ENCODE measurements at places on chromosomes 16 and 17.

- no peak for DNase-seq
Observed at GRCh38 chr17:67442787-67443624, 65.9 kb downstream of the PITPNC1 start.

DNA sequence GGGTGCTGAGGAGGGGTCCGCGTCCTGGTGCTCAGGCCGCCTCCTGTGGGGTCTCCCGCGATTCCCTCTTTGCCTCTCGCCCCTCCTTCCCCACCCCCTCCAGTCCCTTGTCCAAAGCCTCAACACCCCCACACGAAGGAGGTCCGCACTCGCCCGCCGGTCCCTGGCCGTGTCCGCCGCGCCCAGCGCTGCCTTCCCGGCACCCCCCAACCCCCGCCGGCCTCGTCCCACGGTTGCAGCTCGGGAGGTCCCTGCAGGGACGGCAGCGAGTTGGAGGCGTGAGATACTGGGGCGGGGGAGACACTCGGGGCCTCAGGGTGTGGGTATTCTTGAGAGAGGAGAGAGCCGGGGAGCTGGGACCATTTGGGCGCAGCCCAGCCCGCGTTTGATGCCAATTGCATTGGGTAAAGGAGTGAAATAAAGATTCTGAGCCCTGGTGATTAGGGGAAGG is 468 bp downstream of the FLYWCH2 start:
- DNase-seq = no peak

DNA sequence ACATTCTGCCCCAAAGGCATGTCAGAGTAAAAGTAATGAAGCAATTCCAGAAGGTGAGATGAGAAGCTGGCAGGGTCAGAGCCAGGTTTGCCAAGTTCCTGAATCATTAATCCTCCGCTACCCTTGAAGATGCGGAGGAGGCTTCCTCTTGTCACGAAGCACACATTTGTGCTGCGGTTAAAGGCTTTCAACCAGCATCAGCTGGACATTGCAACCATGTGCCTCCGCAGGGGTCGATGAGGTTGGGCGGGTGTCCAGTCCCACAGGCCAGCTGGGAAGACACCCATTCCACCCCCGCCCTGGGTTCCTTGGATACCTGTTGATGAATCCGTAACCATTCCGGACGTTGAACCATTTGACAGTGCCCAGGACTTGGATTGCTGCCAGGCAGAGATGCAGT is 1.3 kb downstream of the YBX2 start:
- DNase-seq = no peak

DNA sequence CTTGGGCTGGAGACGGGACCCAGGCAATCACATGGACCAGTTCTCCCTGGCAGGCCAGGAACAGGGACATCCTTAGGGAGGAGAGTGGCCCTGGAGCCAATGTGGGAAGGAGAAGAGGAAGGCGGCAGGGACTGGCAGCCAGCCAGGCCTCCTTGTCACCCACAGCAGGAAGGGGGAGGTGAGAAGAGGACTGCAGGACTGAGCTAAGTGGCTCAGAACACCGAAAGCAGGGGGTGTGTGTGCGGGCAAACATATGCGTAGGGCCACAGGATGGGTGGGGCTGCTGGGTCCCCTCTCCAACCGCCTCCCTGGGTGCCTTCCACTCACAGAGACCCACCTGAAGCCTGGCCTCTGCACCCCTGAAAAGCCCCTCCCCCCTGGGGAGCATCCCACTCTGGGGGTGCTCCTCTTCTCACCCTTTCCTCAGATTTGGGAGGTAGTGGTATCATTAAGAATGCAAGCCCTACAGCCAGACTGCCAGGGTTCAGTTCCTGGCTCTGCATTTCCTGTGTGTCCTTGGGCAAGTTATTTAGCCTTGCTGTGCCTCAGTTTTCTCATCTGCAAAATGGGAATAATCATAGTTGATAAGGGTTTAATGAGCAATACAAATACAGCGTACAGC is 8.1 kb downstream of the PNMT start:
- no peak for DNase-seq

DNA sequence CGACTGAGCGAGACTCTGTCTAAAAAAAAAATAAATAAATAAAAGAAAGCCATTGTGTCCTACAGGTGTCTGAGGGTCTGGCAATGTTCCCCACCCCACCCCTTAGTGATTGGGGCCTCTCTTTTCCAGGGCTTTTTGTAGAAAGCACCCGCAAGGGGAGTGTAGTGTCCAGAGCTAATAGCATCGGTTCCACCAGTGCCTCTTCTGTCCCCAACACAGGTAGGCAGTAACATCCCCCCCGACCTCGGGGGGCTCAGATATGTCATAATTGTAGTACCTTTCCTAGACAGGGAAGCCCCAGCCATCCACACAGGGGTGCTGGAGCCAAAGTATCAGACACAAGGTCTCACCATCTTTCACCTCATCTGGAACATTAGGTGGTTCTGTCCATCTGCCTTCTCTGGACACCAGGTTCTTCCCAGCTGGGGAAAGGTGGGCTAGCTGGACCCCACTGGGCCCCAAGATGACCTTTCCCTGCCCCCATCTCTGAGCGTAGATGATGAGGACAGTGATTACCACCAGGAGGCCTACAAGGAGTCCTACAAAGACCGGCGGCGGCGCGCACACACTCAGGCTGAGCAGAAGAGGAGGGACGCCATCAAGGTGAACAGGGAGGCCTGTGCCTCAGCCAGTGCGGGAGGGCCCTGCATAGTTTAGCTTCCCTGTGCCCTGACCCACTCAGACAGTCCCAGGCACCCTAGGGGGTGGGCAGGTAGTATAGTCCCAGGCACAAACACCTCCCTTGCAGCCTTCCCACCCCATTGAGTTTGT is 1.6 kb downstream of the MLX start:
- no peak for DNase-seq

DNA sequence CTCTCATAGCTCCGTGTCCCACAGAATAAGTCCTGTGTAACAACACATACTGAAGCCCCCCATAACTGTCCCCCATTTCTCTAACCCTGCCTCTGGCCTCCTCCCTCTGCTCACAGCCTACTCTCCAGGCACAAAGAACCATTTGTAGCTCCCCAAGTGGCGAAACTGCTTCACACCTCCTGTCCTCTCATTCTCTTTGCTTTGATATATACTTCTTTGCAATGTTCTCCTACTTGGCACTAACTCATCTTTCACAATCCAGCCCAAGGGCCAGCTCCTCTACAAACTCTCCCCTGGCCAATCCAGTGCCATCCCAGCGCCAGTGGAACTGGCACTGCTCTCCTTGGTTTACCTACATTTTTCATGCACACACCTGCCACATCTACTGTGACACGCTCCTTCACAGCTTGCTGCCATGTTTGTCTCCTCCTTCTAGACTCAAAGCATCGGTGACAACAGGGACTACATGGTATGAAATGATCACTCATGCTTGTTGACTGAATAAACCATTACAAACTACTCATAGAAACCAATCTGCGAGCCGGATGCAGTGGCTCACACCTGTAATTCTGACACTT is 12.8 kb downstream of the CYTH1 start:
- no peak for DNase-seq

DNA sequence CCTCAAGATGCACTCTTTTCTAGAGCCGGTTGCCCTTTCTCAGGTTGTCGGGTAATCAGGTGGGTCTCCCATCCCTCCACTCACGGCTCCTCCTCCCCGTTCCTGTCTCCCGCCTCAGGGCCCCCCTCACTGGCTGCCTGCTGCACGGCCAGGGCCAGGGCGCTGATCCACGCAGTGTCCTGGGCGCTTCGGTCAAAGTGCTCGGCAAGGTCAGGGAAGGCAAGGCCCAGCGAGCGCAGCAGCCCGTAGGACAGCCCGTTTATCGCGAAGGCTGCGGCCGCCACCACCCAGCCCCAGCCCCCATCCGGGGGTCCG is 753 bp downstream of the SLC16A11 start:
- DNase-seq = no peak

DNA sequence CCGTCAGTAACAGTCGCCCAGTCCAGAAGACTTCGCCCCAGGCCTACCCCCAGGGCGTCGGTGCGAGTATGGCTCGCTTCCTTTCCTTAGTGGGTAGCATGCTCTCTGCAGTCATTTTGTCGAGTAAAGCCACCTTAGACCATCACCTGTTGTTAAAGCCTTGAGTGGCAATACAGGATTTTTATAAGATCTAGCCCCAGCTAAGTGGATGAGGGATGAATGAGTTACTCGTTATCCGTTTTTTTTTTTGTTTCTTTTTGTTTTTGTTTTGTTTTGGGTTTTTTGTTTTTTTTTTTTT is 322 bp upstream of the KLHL11 start:
- no peak for DNase-seq

GRCh38 chr16:88066234-88066633 is 115.0 kb downstream of the BANP start:
- no peak for DNase-seq

- no peak for DNase-seq
Observed at GRCh38 chr17:3695723-3696411, at the start of gene P2RX5. P2RX5 (minus strand) TSS chr17:3696155; CDS start chr17:3696005, 150 bp downstream.

DNA sequence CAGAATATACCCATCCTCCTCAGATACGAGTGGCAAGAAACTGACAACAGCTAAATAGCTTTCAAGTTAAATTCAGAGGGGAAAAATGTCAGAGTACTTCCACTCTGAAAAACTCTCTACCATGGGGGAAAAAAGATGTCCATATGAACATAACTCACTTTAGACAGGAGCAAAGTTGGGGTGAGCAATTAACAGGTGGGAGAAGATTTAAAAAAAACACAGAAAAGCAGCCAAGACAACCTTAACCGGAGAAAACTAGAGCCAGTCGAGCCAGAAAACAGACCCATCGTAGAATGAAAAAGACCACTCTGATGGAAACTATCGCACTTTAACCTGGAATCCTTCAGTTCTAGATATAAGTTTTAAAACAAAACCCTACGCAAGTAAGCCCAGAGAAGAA is 833 bp downstream of the TERF2 start:
- no peak for DNase-seq
